Activated naive CD8-positive, alpha-beta T cell treated with anti-CD3 and anti-CD28 coated beads for 36 hours (primary cell): ENCODE measurements at places on chromosomes 1 and 21. TPM values are rescaled to one million over a fixed set of nuclear protein-coding genes. Genes with fewer than 3 reads are reported as not detected.

DNA sequence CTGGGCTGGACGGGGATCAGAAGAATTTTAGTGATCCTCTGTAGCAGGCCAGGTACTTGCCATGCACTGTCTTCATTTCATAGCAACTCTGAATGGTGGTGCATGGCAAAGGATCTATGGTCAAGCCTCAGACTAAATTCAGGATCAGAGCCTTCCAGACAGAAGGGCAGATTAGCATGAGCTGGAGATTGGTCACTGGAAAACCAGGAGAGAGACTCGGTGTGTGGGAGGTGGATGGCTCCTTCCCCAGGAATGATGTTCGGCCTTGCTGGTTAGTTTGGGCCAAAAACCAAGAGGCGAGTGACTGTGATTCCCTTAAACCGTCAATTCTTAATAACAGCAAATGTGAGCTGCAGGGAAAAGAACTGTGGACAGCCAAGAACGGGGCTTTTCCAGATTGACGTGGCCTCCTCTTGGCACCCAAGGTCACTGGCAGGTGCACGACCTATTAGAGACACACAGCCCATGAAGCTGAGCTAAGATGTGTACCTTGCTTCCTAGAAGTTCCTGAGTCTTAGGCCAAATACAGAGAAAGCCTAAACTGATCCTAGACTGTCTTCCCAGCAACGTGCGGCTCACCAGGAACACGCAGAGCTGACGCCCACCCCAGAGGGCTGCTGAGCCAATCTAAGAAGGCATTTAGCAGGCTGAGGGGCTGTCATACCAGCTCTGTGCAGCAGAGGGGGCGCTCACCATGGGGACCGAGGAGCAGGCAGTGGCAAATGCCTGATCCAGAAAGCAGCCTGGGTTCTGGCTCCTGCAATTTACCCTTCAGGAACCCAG, 18.5 kb downstream of the ALDH4A1 start:
- H3K27ac ChIP-seq, result no peak overlapping the region
- H3K4me1 ChIP-seq, result no peaks in the 10 kb centered on the region
- H3K4me3 ChIP-seq, result no peak overlapping the region
- H3K36me3 ChIP-seq, result no peaks in the 10 kb centered on the region
- DNase-seq, result peak; percentile 60
- H3K27me3 ChIP-seq, result no peaks in the 10 kb centered on the region

- no peak overlapping the region for H3K4me3 ChIP-seq
- DNase-seq, result no peak
- no peak overlapping the region for H3K27ac ChIP-seq
These were observed 21.0 kb upstream of the ARTN start for GRCh38 chr1:43912607-43913006.

- DNase-seq, result no peak
- peaks cover 6% of the 10 kb centered on the region for H3K36me3 ChIP-seq
- H3K27me3 ChIP-seq, result no peaks in the 10 kb centered on the region
These were observed 18.9 kb downstream of the FGGY start for GRCh38 chr1:59315529-59316463.

- no peak for DNase-seq
- no peaks in the 10 kb centered on the region for H3K36me3 ChIP-seq
- peaks cover 9% of the 10 kb centered on the region for H3K27me3 ChIP-seq
- H3K4me3 ChIP-seq, result no peak overlapping the region
These were observed 13.6 kb upstream of the RGS4 start for GRCh38 chr1:163055531-163055930.

DNA sequence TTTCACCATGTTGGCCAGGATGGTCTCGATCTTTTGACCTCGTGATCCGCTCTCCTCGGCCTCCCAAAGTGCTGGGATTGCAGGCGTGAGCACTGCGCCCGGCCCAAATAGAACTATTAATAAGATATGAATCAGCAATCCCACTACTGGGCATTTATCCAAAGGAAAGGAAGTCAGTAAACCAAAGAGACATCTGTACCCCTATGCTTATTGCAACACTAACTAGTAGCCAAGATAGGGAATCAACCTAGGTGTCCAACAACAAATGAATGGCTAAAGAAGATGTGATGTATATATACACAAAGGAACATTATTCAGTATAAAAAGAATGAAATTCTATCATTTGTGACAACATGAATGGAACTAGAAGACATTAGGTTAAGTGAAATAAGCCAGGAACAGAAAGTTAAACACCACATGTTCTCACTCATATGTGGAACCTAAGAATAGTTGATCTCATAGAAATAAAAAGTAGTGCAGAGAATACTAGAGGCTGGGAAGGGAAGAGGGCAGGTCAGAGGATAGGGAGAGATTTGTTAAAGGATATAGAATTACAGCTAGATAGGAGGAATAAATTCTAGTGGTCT, 48.8 kb downstream of the XPR1 start:
- no peaks in the 10 kb centered on the region for H3K27me3 ChIP-seq
- peaks cover 57% of the 10 kb centered on the region for H3K36me3 ChIP-seq
- no peak overlapping the region for H3K27ac ChIP-seq
- no peak for DNase-seq
- peaks cover 2% of the 10 kb centered on the region for H3K4me1 ChIP-seq

GRCh38 chr1:66739401-66740157, 12.7 kb upstream of the DYNLT5 start:
- no peaks in the 10 kb centered on the region for H3K36me3 ChIP-seq
- no peak for DNase-seq
- no peak overlapping the region for H3K27ac ChIP-seq
- H3K4me1 ChIP-seq, result peaks cover 11% of the 10 kb centered on the region

GRCh38 chr1:162113419-162113818, 43.9 kb downstream of the NOS1AP start:
- H3K27ac ChIP-seq, result no peak overlapping the region
- H3K27me3 ChIP-seq, result peaks cover 18% of the 10 kb centered on the region
- H3K4me1 ChIP-seq, result no peaks in the 10 kb centered on the region
- no peak for DNase-seq
- no peaks in the 10 kb centered on the region for H3K36me3 ChIP-seq

DNA sequence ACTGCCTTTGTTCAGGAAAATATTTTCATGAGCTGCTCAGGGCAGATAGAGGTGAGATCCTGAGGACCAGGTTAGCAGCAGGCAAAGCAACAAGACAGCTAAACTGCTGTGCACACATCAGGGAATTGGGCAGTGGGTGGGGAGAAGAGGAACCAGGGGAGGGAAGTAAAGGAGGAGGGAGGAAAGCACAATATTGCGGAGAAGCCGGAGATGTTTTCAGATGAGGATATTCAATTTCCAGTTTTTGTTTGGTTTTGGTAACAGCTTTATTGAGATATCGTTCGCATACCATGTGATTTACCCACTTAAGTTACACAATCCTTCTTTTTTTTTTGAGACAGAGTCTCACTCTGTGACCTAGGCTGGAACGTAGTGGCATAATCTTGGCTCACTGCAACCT, 34.5 kb downstream of the EPHA10 start:
- no peaks in the 10 kb centered on the region for H3K36me3 ChIP-seq
- H3K4me3 ChIP-seq, result no peak overlapping the region
- no peak for DNase-seq

- no peaks in the 10 kb centered on the region for H3K27me3 ChIP-seq
- DNase-seq, result no peak
- no peaks in the 10 kb centered on the region for H3K36me3 ChIP-seq
These were observed 56.3 kb upstream of the C1orf87 start for GRCh38 chr1:60129911-60130310.

GRCh38 chr1:83857103-83857502, 141.8 kb downstream of the TTLL7 start:
- no peaks in the 10 kb centered on the region for H3K36me3 ChIP-seq
- DNase-seq, result no peak
- H3K4me1 ChIP-seq, result peaks cover 16% of the 10 kb centered on the region
- no peak overlapping the region for H3K4me3 ChIP-seq
- no peaks in the 10 kb centered on the region for H3K27me3 ChIP-seq

DNA sequence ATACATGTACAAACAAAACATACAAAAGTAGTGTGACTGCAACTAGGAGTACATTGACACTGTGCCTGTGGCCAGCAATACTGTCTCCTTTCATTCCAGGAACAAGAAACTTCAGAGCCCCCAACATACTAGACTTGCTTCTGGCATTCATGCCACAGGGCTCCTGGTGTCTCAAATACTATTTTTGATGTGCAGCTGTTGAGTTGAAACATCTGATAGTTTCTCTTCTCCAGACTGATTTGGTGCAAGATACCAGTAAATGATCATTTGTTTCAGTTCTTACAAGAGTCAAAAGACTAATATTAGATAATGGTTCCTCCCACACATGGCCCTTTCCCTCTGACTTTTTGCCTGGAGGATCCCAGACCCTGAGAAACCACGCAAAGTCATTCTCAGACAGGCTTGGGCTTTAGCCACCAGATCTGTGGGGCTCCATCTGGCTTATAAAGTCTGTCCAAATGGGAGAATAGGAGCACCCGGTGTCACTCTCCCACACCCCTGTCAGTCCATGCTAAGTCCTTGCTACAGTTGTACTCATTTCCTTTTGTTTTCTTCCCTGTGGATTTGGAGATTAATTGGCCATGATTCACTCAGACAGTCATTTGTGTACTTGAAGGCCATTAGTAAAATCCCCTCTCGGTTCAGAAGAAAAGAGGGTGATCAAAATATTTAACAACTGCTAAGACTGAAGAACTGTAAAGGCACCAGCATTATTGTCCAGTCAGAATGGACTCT, 163.5 kb upstream of the RUNX1 start:
- peaks cover 3% of the 10 kb centered on the region for H3K4me1 ChIP-seq
- peaks cover 3% of the 10 kb centered on the region for H3K36me3 ChIP-seq

Gene KRTAP19-3
- total RNA-seq, result not detected

Gene GCSAML
- 3.5 TPM for total RNA-seq

Gene NR5A2
- 0.06 TPM for total RNA-seq

Gene PODN
- total RNA-seq, result not detected

Gene FAM177B
- total RNA-seq, result not detected

Gene EFNA1
- 0.74 TPM for total RNA-seq

Gene UTS2
- total RNA-seq, result 0.74 TPM

Gene ERICH3
- total RNA-seq, result not detected

Gene TRIM46
- 4.9 TPM for total RNA-seq

Gene PADI2
- not detected for total RNA-seq

Gene SPAG17
- not detected for total RNA-seq

Gene LRRC52
- total RNA-seq, result not detected

Gene TTC13
- total RNA-seq, result 15.5 TPM
